Activated CD8-positive, alpha-beta memory T cell treated with anti-CD3 and anti-CD28 coated beads, Interleukin-2, amount 10 ng/mL, durations not matched to agents 7 days and 5 days (primary cell): ENCODE measurements at places on chromosomes 4 and X.

- no peak for DNase-seq
Measured at GRCh38 chr4:111883557-111883999, 261.7 kb upstream of the FAM241A start.

DNA sequence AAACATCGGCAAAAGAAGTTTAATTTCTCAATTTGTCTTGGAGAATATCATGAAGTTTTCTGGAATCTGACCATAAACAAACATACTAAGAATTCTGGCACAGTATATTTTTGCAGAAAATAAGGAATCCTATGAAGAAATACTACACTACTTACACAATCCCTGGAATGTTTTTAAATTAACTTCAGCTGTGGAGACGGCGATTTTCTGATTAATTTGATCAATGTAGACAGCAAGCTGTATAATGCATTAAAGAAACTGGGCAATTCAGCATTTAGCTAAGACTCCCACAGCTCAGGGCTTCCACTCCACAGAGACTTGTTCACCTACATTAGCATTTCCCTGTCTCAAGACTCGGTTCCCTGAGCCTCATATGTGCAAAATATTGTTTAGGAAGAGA is 12.2 kb downstream of the EGFL6 start:
- DNase-seq = no peak

GRCh38 chrX:69503782-69504625 is at the start of gene NALF2:
Gene NALF2 (plus strand): TSS chrX:69504326. CDS start chrX:69505283, 957 bp downstream.
- peak; percentile 49 for DNase-seq

- no peak for DNase-seq
Measured at GRCh38 chr4:103012060-103012459, 7.4 kb downstream of the SLC9B1 start.

DNA sequence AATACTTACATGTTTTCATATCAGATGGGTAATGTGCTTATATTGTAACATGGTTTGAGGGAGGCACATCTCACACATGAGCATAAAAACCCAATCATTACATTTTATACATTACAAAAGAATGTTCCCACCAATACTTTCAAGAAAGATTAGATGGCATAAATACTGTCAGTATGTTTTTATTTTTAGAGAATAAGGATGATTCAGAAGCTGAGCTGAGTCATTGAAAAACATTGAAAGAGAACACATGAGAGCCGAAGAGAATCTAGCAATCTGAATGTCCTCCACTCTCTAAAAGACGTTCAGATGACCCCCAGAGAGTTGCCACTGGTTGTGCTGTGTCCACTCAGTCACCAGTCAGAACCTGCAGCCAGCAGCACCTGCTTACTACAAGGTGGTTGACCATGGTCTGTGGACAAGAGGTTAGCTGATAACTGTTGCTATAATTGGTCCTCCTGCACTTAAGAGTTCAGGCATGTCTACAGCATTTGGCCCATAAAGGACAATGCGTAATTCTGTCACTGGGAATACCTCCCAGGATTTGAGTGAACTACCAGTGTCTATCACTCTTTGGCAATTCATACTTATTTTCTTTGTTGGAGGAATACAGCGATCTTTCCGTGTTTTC is 382.2 kb upstream of the IGFBP7 start:
- DNase-seq = no peak

DNA sequence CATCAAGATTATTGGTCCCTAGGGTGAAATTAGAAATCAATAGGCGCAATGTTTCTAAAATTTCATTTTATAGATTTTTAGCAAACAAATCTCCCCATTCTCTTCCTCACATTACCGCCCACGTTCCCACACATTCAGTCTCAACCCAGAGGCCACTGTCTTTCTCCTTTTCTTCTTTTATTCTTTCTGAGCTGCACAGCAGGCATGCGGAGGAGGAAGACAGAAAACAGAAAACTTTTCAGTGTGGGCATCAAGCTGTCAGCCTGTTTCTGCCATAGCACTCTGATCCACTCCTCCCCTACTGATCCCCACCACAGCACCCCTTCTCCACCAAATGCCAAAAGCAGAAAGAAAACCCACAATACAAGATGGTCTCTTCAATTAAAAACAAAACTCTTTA is 94.8 kb upstream of the ADAMTS3 start:
- no peak for DNase-seq

DNA sequence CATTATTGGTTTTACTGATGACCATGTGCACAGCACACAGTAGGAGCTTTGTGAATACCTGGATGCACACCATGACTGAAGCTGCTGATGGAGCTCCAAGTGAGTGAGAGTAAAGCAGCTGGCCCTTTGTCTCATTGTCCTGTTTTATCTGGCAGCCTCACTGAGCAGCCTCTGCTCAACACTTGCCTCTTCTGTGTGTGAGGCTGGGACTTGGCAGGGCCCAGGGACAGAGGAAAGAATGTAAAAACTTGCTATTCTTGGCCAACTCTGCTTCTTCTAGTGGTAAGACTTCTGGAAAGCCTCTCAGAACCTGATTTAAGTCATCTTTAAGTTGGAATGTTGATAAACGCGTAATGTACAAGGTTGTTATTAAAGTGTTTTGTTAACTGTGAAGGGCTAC is 61.4 kb downstream of the BEX1 start:
- DNase-seq = no peak

GRCh38 chr4:25702848-25703247 is 47.2 kb downstream of the SLC34A2 start:
- no peak for DNase-seq

DNA sequence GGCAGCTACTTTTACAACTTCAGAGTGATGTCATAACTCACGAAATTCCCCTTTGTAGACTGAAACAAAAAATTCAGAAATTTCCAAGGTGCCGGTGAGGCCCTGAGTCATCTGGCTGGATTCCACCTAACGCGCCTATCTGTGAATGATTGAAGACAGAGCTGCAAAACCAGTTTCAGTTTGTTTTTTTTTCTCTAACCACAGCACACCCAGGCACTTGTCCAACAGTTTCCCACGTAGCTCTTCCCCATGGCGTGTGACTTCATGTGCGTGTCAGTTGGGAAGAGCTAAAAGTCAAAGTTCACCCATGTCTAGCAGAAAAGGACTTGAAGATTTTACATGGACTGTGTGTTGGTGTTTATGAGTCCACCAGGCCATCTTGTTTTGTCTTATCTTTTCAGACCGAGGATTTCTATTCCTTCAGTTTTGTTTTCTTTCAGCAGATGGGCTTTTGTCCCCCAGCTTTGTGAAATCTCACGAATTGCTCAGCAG is 16.4 kb downstream of the TCEANC start:
- DNase-seq = peak; percentile 58

DNA sequence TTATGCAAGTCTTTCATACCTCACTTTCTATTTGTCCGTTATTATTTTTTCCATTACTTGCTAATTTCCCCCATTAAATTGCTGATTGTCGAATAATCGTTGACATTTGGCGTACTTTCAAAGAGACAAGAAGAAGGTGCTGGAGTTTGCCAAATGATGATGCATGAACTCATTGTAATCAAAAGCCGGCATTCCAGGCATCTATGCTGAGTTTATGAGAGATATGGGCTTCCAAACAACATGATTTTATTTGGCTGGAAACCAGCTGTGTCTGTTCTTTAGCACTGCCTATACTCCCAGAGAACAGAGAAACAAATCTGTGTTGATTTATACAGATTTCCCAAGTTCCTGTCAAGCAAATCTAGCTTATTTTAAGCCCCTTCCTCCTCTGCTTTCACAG is 80.8 kb upstream of the RPS6KA3 start:
- DNase-seq = no peak
